ENCODE measurements at places on chromosomes 6 and 20.

DNA sequence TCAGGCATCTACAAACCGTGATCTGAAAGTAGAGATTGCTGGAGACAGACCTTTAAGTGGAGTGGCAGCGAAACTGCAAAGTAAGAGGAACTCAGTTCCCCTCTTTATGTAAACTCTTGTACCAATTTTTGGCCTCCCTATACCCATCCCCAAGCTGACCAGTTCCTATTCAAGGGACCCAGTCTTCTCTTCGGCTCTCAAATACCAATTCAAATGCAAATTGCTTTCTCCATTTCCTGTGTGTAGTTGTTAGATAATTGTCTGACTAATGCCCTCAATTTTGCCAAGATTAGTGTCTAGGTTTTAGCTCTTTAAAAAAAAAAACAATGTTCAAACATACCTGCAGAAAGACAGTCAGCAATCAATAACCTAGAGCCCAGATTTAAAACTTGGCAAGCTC is 150.9 kb downstream of the EYA4 start:
- DNase-seq: no peak

- DNase-seq: no peak
Measured at GRCh38 chr6:157233686-157234085, 89.6 kb downstream of the TMEM242 start.

DNA sequence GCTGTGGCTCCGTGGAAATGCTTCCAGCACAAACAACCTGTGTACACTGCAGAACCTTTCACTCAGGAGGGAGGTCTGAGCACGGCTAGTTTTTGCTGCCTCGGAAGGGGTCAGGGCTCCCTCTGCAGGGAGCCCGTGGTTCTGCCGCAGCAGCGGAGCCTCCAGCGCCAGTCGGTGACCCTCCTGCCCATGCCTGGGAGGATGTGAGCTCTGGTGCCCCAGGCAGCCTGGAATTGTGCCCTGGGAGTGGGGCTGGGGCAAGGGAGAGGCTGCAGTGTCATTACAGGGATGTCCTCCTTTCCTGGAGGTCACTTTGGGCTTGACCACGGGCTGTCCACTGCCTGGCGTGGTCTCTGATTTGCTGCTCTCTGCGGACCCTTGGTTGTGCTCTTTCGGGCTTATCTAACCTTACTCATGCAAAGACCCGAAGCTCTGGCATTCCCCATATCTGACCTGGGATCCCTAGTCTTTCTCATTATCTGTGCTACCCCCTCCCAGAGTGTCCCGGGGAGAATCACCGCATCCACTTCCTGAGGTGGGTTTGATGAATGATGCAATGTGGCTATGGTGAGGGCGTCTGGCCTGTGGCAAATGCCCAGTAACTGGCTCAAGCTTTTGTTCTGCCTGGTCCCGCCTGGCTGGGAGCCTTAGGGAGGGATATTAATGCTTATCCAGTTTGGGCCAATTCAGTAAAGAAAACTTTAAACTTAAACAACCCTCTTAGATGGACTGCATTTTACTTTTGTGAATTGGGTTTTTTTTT is 59.6 kb upstream of the TAGAP start:
- peak; percentile 86 for DNase-seq

DNA sequence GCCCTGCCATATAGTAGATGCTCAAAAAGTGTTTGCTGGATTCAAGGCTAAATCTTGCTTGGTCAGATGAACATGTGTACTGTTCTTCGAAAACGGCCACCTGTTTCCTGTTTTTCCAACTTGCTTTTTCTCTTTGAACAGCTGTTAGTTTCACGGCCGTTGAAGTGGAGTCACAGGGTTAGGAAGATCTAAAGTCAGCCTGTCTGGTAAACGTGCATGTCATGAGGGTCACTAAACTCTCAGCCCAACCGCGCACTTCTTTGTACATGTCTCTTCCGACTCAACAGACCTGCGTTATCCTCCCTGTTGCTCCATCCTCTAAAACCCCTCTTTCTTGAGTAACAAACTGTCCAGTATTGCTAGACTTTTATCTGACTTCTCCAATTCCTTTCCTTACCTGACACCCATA is 93.2 kb upstream of the MAN1A1 start:
- DNase-seq: peak; percentile 19

- DNase-seq: no peak
Measured at GRCh38 chr6:70758883-70759282, 91.2 kb downstream of the SMAP1 start.

DNA sequence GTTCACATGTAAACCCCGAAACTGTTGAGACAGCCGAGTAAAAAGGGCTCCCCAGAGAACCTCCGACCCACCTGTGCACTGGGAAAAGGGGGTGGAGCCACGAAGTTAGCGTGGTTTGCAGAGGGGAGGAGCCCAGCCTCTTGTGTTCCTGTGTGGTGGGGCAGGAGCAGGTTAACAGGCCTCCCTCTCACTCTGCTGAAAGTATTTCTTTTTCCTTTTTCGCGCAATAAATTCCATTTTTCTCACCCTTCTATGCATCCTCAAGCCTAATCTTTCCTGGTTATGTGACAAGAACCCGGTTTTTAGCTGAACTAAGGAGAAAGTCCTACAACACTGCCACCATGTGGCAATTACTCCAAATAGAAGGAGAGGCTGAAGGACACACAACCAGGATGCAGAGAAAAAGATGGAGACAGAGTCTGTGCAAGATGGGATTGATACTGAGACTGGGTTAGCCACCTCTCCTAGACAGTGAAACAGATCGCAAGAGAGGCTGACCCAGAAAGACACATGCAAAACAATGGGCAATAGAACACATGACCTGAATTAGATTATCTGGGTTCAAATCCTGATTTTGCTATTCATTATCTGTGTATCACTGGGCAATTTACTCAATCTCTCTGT is 168.7 kb upstream of the PRSS16 start:
- DNase-seq: peak; percentile 22
